GM23338 (cell line): ENCODE measurements at places on chromosomes 2 and 18.

DNA sequence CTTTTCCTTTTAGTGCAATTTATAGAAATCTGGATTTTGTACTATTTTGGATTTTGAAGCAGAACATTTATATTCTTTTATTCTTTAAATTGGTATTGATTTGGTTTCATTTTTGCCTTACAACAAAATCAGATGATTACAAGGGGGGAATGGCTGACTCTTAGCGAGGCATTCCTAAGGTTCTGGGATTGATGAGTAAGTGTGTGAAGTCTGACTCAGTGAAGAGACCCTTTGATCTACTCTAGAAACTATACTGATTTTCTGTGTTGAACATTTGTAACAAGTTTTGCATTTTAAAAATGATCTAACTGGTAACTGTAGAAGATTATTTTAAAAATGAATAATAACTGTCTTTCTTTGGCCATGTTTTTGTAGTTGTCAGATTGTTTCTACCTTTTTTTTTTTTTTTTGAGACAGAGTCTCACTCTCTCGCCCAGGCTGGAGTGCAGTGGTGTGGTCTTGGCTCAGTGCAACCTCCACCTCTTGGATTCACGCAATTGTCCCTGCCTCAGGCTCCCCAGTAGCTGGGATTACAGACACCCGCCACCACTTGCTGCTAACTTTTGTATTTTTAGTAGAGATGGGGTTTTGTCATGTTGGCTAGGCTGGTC is 48.7 kb downstream of the TTC39C start:
- no peak for DNase-seq

DNA sequence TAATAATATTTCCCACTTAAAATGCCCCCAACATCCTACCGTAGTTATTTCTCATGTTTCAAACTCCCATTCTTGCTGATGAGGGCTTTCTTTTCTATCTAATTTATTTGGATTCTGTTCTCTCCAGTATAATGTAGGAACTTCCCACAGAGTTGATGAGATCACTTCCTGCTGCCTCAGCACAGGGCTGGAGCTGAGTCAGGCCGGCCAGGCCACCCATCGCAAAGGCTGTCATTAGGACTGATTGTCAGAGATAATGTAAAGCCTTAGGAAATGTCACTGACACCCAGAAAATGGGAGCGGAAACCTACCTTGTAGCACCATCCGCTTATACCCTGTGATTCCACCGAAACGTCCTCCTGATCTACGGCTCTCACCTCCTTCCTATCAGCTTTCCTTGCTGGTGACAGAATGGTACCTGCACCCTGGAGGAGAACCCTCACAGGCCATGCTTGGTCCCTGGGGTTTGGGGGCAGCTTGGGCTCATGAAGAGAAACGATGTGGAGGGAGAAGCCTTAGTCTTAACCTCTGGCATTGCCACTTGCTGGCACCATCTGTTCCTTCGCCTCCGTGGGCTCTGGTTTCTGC is 672.8 kb upstream of the ID2 start:
- no peak for DNase-seq

DNA sequence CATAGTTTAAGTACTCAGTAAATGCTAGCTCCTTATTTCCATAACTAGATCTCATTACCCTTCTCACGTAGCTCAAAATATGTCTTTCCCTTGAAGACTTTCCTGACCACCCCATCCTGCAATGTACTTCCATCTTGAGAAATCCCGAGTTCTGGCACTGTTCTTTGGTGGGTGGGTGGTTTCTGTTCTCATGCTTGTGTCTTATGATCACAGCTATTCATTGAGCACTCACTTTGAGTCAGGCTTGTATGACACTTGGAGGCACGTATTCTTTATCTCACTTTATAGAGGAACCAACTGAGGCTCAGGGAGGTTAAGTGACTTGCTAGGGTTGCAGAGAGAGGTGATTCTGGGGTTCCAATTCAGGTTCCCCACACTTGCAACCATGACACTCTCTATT is 9.0 kb upstream of the CLIP4 start:
- DNase-seq = no peak

GRCh38 chr2:76448956-76449355 is 738.2 kb upstream of the GCFC2 start:
- no peak for DNase-seq

DNA sequence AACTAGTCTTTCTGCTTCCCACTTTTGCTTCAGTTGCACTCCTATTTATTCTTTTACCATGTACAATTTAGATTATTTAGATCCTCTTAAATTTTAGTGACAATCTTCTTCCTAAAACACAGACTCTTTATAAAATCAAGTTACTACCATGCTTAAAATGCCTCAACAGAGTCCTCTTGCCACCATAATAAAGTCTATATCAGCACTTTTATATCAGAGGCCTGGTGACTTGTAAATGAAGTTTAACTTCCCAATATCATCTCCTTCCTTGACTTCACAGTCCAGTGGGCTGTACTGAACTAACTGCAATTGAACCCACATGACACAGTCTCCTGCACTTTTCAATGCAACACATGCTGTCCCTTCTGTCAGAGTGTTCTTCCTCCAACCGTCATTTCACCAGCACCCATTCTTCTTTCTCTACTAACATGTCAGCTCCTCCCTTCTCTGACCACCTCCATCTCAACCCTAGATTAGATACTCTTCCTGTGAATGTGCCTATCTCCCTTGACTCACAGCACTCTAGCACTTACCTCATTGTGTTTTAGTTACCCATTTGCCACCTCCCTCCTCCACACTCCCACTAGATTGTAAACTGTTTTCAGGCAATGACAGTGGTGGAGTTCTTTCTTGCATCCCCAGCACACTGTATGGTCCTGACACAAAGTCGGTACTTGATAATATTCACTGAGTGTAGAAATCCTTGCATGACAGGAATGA is 414.9 kb downstream of the SATB2 start:
- no peak for DNase-seq

DNA sequence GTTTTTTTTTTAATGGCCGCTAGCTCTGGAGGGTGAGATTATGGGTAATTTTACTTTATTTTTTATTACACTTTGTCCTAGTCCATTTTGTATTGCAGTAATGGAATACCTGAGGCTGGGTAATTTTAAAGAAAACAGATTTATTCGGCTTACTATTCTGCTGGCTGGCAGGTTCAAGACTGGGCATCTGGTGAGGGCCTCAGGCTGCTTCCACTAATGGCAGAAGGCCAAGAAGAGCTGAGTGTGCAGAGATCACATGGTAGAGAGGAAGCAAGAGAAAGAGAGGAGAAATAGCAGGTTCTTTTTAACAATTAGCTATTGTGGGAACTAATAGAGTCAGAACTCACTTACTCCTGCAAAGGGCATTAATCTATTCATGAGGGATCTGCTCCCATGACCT is 52.4 kb upstream of the ARHGAP28 start:
- DNase-seq = no peak

DNA sequence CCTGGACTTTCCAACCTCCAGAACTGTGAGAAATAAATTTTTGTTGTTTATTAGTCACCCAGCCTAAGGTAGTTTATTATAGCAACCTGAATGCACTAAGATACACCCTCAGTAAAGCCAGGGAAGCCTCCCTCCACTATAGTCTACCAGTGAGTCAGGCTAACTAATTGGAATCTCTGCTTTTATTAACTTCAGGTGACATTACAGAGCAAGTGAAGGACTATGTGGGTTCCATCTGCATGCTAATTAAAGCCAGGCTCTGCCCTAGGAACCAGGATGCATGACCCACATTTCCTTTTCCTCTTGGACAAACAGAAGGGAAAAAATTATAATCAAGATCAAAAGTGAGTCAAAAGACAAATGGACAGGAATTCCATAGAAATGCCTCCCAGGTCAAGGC is 56.1 kb downstream of the ZC3H8 start:
- no peak for DNase-seq

DNA sequence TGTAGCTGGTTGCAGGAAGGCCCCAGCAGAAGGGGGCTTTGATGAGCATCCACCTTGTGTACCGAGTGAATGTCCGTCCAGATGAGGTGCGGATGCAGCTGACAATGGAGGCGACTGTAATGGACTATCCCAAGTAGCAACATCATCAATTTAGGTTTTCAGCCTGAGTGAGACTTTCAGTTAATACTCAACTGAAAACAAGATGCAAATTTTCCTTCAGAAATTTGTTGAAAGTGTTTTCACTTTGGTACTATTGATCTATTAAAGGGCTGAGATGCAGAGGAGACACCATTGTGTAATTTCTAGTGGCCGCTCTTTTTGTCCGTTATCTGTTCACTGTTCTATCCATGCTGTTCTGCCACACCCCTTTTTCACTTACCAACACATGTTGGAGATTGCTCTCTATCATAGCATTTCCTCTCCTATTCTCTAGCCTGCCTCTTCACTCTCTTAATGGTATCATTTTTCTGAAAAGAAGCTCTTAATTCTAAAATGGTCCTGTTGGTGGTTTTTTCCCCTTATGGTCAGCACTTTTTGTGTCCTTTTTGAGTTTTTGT is 12.0 kb upstream of the CASP8 start:
- DNase-seq = no peak

- DNase-seq = no peak
Measured at GRCh38 chr18:2433366-2433765, 137.9 kb downstream of the METTL4 start.

- no peak for DNase-seq
Measured at GRCh38 chr2:110642360-110642759, 35.5 kb downstream of the BUB1 start.

DNA sequence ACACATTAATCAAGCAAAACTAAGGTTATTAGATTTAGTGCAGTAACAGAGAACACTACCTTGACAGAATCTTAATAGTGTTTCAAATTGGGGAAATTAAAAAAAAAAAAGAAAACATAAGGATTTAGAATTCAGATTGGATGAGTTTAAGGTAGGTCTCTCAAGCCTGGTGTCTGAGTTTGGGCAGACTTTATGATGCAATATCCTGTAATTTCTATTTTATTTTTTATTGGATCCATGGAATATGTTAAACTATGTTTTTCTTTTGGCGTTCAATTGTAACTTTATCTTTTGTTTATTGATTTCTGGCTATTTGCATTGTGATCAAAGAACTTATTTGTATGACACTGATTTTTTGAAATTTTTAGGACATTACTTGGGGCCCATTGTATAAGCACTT is 394.1 kb upstream of the NETO1 start:
- no peak for DNase-seq

DNA sequence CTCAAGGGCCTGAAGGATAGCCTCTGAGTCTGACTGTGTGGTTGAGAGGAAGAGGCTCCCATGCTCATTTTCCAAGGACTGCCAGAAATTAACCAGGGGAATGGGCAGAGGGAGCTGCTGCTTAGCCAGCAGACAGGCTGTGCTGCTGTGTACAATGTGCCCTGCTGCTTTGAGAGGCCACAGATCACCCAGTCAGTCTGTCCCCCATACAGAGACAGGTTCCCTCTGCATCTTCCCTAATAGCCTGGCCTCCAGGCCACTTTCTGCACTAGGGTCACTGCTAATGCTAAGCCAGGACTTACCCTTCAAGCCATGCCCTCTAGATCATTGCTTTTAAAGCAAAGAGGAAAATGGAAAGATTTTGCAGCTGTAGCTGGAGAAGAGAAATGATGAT is 341.1 kb downstream of the CYRIA start:
- no peak for DNase-seq

GRCh38 chr2:21256006-21256405 is 132.2 kb downstream of the TDRD15 start:
- DNase-seq = no peak

- no peak for DNase-seq
Measured at GRCh38 chr18:29501952-29502351, 1325.0 kb upstream of the CDH2 start.

- DNase-seq = no peak
Measured at GRCh38 chr2:233466991-233467603, 99.5 kb downstream of the USP40 start.

- DNase-seq = peak; percentile 48
Measured at GRCh38 chr2:174003720-174004695, 38.8 kb upstream of the SP3 start.

- DNase-seq = no peak
Measured at GRCh38 chr2:206193671-206194357, 34.1 kb downstream of the EEF1B2 start.

DNA sequence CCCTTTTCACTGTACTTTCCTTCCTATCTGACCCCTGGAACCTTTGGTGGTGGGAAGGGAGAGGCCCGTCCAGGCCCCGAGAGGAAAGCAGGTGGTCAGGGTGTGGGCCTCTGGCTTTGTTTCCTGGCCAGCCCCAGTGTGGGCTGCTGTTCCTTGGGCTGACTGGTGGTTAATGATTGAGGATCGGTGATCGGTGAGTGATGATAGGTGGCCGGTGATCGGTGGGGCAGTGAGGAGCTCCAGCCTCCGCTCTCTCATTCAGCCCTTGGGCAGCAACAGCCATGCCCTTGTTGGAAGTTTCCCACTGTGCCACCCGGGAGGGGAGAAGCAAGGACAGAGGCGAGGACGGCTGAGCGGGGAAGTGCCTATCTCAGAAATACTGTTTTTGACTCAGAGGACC is 7.3 kb downstream of the ACKR3 start:
- DNase-seq = no peak

DNA sequence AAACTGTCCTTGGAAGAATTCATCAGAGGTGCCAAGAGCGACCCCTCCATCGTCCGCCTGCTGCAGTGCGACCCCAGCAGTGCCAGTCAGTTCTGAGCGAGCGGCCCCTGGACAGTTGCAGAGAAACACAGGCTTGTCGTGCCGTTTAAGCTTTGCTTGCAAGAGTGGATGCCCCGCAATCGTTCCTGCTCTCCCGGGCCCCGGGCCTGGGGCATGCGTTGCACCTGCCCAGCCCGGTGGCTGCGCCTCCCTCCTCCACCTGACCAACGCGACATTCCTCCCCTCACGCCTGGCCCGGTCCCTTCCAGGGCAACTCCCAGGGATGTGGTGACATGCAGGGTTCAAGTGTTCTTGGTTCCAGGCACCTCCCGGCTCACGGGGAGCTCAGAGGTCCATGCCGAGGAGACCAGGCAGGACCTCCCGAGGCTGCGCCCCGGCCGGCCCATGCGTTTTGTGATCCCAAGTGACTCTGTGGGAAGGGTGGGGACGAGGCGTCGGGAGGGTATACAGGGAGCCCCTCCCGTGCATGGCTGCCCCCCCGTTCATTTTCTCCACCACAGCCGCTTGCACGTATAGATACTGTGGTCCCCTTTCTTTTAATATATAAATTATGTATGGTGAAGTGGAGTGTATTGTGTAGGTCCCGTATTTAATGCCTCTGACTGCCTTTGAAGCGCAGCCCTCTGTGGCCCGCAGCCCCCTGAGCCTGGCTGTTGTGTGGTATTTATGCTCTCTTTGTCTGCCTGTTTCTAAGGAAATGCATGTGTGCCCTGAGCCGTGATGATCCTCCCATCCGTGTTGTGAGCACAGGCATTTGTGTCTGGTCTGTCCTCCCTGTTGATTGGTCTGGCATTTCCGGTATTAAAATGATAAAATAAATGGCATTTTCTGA is 21.2 kb downstream of the ODC1 start:
- no peak for DNase-seq

GRCh38 chr2:219362072-219362471 is 25.6 kb downstream of the DNPEP start:
- no peak for DNase-seq

GRCh38 chr2:227004482-227004881 is 159.5 kb downstream of the COL4A4 start:
- no peak for DNase-seq

DNA sequence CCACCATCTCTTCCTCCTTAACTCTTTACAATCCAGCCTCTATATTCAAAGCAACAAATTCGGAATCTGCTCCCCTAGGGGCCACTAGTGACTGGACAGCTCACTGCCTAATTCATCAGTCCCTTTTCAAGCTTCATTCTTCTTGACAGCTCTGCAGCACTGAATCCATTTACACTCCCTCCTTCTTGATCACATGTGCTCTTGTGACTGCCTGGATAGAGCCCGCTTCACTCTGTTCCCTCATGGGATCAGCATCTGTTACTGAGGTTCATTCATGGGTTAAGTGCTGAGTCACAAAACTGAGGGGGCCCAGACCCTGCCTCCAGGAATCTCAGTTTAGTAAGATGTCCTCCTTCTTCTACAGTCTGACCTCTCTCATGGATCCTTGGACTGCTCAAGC is 81.5 kb downstream of the CYRIA start:
- no peak for DNase-seq
